Fibroblast of the aortic adventitia (primary cell): ENCODE measurements at places on chromosomes 12 and 14.

DNA sequence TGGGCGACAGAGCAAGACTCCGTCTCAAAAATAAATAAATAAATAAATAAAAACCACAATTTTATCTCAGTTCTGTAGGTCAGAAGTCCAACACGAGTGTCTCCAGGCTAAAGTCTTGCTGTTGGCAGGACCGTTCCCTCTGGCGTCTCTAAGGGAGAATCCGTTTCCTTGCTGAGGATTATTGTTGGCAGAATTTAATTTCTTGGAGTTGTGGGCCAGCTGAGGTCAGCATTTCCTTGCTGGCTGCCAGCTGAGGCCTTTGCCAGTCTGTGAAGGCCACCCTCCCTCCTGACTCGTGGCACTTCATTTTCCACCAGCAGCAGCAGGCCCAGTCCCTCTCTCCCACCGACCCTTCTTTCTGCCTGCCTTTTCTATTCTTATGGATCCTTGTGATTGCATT, 17.2 kb downstream of the PSMC1 start:
- peak; percentile 22 for DNase-seq

- DNase-seq: peak; percentile 24
Observed at GRCh38 chr12:1213618-1214205, 222.7 kb downstream of the ERC1 start.

GRCh38 chr14:25909045-25909747, 688.6 kb downstream of the NOVA1 start:
- no peak for DNase-seq

GRCh38 chr14:80390906-80391305, 179.6 kb upstream of the DIO2 start:
- peak; percentile 46 for DNase-seq

DNA sequence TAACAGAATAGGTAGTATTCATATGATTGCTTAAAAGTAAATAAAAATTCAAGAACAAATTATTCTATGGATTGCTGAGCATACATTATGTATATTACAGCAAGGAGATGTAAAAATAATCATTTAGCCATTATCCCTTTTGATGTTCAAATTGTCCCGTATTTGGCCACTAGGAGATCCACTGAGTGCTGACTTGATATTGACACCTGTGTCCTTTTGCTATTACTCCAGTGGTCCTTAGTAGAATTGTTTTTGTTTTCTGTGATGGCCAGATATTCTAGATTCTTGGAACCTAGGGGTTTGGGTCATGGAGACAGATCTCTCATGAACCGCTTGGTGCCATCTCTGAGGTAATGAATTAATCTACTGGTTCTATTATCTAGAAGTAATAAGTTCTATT, 16.8 kb downstream of the ERO1A start:
- DNase-seq: no peak

DNA sequence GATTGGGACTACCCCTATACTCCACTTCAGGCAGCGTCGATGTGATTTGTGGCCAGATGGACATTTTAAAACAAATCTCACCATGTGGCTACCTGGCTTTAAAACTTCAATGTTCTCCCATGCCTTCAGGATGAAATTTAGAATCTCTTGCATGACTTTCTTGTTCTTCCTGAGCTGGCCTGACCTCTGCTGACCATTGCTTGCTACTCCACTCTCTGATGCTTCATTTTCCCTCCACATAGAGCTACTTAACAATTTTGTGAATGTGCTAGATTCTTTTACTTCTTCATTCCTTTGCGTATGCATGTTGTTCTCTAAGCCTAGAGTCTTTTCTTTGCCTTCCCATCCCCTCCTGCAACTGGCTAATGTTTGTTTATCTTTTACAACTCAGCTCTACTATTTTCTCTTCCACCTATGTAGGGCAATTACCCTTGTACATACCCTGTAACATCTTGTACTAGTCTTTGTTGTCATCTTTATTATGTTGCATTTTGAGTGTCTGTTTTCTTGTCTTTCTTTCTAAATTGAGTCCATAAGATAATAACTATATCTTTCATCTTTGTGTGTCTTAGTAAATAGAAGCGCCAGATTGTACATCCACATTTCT, 41.2 kb downstream of the YLPM1 start:
- peak; percentile 72 for DNase-seq

DNA sequence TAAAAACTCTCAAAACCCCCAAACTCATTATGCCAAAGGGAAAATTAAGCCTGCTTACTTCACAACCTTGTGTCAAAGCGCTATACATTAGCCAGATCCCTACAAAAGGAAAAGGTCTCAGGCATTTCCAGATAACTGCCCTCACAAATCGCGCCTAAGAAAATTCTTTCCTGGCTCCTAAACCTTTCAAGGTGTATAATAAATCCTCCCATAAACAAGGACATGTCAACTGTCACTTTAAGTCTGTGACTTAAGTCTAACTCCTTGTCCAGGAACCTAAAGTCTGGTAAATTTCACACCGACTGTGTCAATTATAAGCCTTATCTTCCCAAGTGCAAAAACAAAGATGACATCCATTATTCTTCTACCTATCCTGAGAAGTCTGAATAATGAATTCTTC, 4.3 kb upstream of the ETFBKMT start:
- no peak for DNase-seq
